Body of pancreas (tissue), 4 donors: ENCODE measurements at places on chromosomes 12 and 14.

DNA sequence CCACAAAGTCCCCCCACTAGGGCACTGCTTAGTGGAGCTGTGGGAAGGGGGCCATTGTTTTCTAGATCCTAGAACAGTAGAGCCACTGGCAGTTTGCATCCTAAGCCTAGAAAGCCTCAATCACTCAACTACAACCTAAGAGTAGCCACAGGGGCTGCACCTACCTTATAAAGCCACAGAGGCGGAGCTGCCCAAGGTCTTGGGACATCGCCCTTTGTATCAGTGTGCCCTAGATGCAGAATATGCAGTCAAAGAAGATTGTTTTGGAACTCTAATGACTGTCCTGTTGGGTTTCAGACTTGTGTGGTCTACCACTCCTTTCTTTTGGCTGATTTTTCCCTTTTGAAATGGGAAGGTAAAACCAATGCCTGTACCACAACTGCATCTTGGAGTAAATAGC, 59.5 kb downstream of the ATP2B1 start:
- DNase-seq = no peak

DNA sequence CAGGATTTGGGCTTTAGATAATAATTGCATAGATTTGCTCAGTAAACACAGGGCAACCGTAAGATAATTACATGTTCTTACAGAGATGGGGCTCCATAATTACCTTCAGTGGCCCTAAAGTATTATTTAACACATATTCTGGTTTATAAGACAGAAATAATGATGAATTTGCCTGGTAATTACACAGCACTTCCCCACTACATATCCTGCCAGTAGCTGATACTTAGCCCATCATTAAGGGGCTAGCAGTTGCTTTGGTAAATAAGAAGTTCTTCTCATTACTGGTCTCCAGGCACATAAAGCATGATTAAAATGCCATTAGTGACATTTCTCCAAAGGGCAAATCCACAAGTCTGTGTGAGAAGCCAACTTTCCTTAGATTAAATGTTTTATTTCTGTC, 158.7 kb downstream of the NUAK1 start:
- no peak for DNase-seq

GRCh38 chr12:130818635-130819576, 20.1 kb downstream of the STX2 start:
- peak; percentile 65 for DNase-seq

DNA sequence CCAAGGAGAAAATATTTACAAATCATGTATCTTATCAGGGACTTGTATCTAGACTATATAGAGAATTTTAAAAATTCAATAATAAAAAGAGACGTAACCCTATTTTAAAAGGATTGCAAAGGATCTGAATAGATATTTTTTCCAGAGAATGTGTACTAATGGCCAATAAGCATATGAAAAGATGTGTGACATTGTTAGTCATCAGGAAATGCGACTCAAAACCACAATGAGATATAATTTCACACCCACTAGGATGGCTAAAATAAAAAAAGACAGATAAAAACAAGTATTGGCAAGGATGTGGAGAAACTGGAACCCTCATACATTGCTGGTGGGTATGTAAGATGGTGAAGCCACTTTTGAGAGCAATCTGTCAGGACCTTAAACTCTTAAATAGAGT, 141.9 kb upstream of the BMP4 start:
- no peak for DNase-seq

GRCh38 chr12:10155966-10156365, 16.0 kb downstream of the OLR1 start:
- DNase-seq = no peak

DNA sequence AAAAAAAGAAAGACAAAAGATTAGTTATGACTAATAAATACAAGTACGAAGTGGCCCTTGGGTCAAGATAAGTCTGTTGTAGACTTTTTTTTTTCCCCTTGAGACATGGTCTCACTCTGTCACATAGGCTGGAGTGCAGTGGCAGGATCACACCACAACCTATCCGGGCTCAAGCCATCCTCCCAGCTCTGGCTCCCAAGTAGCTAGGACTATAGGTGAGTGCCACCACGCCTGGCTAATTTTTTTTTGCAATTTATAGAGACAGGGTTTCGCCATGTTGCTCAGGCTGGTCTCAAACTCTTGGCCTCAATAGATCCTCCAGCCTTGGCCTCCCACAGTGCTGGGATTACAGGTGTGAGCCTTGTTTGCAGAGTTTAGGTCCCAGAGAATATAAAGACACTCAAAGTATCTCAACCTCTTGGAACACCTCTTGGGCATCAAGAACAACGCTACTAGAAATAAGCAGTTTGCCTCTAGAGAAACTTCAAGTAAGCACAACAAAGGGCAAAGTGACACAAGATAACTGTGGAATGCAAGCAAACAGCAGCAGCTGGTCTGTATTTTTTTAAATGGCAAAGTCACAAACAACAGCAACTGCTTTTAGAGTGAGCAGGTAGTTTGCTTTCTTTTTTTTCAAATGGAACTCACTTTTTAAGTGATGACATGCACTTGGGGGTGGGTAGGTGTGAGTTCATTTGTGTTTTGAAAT, 3.9 kb upstream of the MDM2 start:
- no peak for DNase-seq

- no peak for DNase-seq
Measured at GRCh38 chr14:23727566-23728335, 91.6 kb downstream of the DHRS2 start.

GRCh38 chr12:81181691-81182090, 103.8 kb downstream of the ACSS3 start:
- DNase-seq = no peak

DNA sequence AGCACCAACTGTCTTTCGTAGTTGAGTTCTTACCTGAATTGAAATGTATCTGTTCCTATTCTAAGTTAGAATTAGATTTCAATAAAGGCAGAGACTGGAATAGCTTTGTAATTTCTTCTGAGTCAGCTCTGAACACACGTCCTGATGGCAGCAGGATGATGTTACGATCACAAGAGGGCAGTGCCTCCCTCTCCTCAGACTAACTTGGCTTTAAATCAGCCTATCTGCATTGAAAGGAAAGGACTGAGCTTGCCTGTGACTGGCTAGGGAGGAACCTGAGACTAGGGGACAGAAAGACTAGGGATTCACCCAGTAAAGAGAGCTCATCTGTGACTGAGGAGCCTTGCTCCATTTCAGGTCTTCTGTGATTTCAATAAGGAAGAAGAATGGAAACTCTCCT, 323.7 kb upstream of the OR4E1 start:
- DNase-seq = no peak

DNA sequence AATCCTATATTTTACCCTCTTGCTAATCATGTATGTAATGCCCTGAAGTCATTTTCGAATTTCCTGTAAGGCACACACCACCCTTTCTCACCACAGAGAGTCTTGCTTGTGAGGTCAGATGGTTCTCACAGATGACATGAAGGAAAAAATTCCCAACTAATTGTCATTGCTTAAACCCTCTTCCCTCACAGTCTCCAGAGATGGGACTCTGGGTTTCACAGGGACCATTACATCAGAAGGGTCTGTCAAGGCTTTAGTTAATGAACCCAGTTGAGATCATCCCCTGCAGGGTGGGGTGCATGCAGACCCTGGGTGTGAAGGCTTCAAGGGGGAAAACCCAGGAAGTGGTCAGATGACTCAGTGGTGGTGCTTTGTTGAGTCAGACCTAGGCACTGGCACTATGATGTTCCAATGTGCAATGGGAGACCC, 229.6 kb downstream of the BCAT1 start:
- no peak for DNase-seq

DNA sequence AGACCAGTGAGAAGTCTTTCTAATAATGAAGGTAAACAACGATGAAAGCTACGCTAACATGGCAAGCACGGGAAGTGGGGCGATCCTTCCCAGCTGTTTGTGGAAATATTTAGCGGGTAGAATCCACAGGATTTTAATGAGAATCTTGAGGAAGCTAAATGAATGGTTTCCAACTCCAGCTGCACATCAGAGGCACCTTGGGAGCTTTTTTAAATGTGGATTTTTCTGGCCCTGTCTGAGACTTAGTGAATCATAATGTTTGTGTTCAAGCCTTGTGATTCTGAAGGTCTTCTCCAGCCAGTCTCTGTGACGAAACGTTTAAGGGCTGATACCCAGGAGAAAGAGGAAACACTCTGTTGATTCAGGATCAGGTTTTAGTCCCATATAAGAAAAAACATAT, 169.8 kb downstream of the CAPZA3 start:
- DNase-seq = no peak

DNA sequence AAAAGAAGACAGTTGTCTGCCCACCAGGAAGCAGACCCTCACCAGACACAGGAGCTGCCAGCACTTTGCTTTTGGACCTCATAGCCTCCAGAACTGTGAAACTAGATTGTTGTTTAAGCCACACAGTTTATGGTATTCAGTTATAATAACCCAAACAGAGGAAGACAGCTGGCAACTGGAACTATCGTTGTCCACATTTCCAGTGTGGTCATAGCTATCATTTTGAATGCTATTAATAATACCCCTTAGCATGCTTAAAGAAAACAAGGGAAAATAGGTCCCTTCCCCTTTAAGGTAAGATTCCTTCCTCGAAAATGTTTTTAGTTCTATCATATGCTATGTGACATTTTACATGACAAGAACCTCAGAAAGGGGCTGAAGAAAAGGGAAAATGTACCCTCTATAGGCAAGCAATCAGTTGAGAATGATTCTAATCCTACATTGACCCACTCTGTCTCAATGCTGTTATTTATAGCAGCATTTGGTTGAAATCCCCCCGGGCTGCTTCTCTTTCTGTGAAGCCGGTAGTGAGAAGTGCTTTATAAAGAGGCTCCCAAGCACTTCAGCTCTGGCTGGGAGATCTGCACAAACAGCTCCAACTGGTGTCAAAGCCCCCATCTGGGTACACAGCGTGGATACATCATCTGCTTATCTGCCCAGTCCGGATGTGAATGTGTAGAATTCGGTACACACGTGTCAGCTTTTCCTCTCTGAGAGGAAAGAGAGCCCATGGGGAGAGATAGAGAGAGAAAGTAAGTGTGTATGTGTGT, 221.2 kb upstream of the FLRT2 start:
- no peak for DNase-seq

DNA sequence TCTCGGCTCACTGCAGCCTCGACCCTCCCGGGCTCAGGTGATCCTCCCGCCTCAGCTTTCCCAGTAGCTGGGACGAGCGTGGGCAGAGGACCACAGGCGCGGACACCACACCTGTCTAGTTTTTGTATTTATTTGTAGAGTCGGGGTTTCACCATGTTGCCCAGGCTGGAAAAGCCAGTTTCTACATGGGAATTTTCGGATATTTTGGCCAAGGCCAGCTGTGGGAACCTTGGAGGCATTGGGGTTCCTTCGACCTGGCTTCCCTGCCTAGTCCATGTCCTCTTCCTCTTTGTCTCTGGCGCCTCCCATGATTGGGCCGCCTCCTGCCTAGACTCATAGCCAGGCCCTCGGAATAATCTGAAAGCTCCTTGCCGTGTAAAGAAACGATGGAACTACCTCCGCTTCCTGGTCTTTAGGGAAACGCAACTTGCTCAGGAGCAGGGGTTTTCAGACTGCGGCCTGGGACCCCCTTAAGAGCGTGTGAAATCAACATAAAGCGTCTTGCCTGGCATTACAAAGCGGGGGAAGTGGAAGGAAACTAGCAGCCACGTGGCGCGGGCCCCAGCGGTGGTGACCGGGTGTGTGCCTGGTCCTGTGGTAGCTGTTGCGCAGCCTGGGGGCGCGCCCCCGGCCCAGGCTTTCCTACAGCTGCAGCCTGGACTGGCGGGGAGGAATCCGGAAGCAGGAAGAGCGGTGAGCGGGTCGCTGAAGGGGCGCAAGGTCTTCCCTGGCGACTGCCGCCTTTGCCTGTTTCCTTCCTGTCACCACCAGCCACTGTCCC, 1.4 kb upstream of the HSP90AA1 start:
- DNase-seq = peak; percentile 54

DNA sequence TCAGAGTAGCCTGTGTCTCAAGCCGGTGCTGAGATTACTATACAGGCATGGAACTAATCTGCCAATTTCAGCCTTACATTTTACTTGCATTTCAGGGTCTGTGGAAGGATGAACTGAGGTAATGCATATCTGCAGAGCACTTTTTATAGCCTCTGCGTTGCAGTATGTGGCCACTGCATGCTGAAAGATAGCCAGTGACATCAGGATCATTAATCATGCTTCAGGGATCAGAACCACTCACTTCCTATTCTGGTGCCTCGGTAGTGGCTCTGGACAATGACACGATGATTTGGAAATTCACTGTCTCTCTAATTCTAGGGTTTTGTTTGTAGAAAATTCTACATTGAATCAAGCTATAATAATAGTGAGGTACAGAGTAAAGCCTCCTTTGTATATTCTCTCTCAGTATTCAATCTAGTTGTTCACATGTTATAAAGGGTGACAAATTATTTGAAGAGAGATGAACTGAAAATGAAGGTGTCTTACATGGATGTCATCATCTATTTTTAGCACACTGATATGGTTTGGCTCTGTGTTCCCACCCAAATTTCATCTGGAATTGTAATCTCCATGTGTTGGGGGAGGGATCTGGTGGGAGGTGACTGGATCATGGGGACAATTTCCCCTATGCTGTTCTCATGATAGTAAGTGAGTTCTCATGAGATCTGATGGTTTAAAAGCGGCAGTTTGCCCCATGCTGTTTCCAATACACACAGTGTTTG, 554.3 kb upstream of the MIS18BP1 start:
- no peak for DNase-seq
